PC-3 (cell line): ENCODE measurements at places on chromosomes 12 and 14. TPM values are rescaled to one million over a fixed set of nuclear protein-coding genes. Genes with fewer than 3 reads are reported as not detected.

Gene CARMIL3
- total RNA-seq: not detected in 2 replicates

Gene EFCAB11
- total RNA-seq: 7.0 and 10.0 TPM in 2 replicates

Gene METTL17
- 83.0 and 99.0 TPM in 2 replicates for total RNA-seq

Gene SOAT2
- total RNA-seq: 0.07 and 0.86 TPM in 2 replicates

Gene ALG10
- total RNA-seq: 15.7 TPM in 2 replicates

Gene PLBD2
- 18.8 and 38.1 TPM in 2 replicates for total RNA-seq

Gene B3GNT4
- total RNA-seq: 4.0 and 4.8 TPM in 2 replicates

Gene CCDC175
- total RNA-seq: not detected in 2 replicates

Gene LHX5
- total RNA-seq: 0.23 and 0.26 TPM in 2 replicates

Gene OAS2
- total RNA-seq: 5.8 and 10.5 TPM in 2 replicates

Gene BMAL2
- 126 and 137 TPM in 2 replicates for total RNA-seq

Gene OR5AU1
- not detected in 2 replicates for total RNA-seq

Gene MGP
- 0.22 and 2.1 TPM in 2 replicates for total RNA-seq

Gene RASAL1
- 0.66 and 0.69 TPM in 2 replicates for total RNA-seq

Gene FAM186B
- total RNA-seq: 0.80 and 1.1 TPM in 2 replicates

Gene NRIP2
- not detected in 2 replicates for total RNA-seq

Gene BATF
- total RNA-seq: not detected in 2 replicates

Gene LLPH
- 11.2 and 16.5 TPM in 2 replicates for total RNA-seq

Gene PRR4
- 3.5 and 9.3 TPM in 2 replicates for total RNA-seq

Gene GLI1
- 3.0 TPM in 1 of 2 replicates, not detected in the other for total RNA-seq

Gene APOF
- total RNA-seq: not detected in 2 replicates

Gene TAS2R20
- 0.11 and 0.46 TPM in 2 replicates for total RNA-seq

Gene RHEBL1
- 4.2 and 5.0 TPM in 2 replicates for total RNA-seq

Gene CPNE6
- total RNA-seq: not detected in 2 replicates

Gene WNT1
- total RNA-seq: not detected in 2 replicates

Gene MYO1H
- not detected in 2 replicates for total RNA-seq

Gene SAMD15
- 1.2 and 6.2 TPM in 2 replicates for total RNA-seq
